RKO (cell line): ENCODE measurements at places on chromosomes 3 and 15.
A peak's percentile ranks its signal among the peaks of the same experiment; 100 is the strongest.

DNA sequence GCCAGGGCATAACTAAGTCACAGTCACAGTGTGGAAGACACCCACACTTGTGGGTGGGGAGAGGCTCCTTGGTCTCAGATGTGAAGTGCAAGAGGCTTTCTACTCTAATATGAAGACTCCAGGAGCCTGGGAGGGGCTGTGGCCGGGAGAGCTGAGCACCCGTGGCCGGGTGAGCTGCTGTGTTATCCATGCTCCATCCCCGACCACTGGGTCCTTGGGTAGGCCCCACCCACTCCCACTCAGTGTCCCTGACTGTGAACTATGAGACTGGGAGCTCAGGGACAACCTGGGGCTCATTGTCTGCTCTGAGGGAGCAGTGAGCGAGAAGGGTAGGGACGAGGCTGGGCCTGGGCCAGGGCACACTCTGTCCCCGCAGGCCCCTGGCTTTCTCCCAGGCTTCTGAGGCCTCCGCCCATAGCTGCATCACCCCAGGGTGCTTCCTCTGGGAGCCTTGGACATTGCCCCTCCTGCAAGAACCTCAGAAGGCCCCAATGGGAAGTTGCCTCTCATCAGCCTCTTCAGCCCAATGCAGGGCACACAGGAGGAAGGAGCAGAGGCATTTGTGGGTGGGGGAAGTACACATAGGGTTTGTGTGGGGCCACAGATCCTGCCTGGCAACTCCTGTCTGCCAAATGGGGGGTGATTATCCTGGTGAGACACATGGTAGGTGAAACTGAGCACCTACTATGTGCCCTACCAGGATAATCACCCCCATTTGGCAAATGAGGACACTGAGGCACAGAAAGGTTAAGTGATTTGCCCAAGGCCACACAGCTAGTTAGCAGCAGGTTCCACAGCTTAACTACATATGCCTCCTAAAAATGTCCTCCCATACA, 2.4 kb downstream of the ANPEP start:
- DNase-seq = no peak

- DNase-seq = peak; percentile 8
Observed at GRCh38 chr3:32934150-32934742, 17.2 kb upstream of the CCR4 start.

DNA sequence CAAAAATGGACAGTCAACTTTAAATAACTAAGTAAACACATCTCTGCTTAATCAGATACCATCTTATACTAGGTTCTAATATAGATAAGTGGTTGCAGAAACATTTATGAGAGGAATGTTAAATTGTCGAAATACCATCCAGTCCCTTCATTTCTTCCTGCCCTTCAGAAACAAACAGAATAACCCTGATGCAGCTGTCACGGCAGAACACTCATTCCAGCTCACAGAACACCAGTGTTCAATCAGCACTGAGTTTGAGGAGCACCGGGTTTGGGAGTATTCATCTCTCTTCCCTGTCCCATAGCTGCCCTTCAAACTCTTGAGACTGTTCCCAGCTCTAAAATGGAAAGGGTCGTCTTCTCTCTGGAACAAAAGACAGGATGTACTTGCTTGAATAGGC, 61.1 kb upstream of the TSEN2 start:
- DNase-seq = no peak

DNA sequence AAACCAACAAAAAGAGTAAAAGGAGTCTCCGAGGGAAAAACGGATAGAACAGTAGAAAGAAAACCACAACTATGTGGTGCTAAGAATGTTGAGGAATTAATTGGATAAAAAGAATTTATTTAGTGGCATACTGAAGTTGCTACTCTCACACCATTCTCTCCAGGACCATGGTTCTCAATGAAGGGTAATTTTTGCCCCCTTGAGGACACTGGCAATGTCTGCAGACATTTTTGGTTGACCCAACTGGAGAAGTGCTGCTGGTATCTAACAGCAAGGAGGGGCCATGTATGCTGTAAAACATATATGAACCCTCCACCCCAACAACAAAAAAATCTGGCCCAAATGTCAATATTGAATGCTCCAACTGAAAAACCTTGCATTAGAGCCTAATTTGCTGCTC, 85.9 kb upstream of the CSPG5 start:
- DNase-seq = peak; percentile 45

- peak; percentile 41 for DNase-seq
Observed at GRCh38 chr3:61194892-61195538, 56.2 kb downstream of the FHIT start.

DNA sequence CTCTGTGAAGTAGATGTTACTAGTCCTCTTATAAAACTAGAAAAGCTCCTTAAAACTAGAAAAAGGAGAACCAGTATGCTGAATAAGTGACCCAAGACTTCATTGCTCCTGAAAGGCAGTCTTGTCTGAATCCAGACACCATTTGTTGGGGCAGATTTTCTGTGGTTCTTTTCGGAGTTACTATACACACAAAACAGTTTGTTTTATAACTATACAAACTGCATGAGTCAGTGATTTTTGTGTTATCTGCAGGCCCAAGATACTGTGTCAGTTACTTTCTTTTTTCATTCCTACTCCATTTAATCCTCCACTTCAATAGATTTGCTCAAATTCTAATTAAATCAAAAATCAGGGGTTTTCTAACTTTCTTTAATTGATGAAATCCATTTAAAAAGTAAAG, 244.6 kb downstream of the ARPP21 start:
- no peak for DNase-seq

- no peak for DNase-seq
Observed at GRCh38 chr15:87144775-87145174, 1065.1 kb downstream of the AGBL1 start.

DNA sequence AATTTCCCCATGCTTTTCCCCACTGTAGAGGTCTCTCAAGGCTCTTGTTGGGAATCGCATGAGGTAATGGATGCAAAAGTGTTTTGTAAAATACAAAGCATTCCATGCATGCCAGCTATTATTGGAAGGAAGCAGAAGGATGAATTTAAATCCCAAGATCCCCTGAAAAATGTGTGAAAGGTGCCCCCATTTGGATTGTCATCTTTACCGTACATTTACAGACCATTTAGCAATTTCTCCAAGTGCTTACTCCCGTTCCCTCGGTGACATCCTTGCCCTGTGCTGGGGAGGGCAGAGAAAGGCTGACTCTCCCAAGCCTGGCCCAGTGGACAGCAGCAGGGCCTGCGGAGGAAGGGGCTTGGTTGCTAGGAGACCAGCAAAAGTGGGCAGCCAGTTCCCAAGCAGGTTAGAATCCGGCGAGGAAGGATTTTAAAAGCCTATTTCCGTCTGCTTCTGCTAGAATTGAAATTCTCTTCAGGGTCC, 31.1 kb upstream of the NEO1 start:
- no peak for DNase-seq

DNA sequence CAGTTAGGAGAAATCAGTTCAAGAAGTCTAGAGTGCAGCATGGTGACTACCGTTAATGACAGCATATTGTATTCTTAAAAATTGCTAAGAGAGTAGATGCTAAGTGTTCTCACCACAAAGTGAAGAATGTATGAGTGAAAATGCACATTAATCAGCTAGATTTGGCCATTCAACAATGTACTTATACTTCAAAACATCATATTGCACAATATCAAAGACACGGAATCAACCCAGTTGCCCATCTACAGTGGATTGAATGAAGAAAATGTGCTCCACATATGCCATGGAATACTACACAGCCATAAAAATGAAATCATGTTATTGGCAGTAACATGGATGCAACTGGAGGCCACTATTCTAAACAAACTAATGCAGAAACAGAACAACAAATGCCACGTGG, 119.9 kb upstream of the NDN start:
- DNase-seq = no peak

DNA sequence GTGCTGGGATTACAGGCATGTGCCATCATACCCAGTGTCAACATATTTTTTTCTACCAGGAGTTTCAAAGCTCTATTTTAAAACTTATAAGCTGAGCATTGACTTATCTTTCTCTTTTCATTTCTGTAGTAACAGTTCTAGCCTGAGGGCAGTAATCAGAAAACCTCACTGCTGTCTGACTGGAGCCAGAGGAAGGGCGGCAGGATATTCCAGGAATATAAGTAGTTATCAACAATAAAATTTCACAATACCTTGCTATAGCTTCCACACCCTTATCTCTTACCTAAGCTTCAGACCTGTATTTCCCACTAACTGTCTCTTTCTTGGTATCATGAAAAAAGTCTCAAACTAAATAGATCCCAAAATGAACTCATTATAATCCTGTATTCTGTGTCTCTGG, 5.1 kb upstream of the NEDD4 start:
- no peak for DNase-seq

- DNase-seq = no peak
Observed at GRCh38 chr15:58842713-58843396, 71.8 kb downstream of the MINDY2 start.

- no peak for DNase-seq
Observed at GRCh38 chr15:55197362-55197705, 593 bp upstream of the RSL24D1 start.

- no peak for DNase-seq
Observed at GRCh38 chr3:46867550-46867898, 4.3 kb upstream of the MYL3 start.

DNA sequence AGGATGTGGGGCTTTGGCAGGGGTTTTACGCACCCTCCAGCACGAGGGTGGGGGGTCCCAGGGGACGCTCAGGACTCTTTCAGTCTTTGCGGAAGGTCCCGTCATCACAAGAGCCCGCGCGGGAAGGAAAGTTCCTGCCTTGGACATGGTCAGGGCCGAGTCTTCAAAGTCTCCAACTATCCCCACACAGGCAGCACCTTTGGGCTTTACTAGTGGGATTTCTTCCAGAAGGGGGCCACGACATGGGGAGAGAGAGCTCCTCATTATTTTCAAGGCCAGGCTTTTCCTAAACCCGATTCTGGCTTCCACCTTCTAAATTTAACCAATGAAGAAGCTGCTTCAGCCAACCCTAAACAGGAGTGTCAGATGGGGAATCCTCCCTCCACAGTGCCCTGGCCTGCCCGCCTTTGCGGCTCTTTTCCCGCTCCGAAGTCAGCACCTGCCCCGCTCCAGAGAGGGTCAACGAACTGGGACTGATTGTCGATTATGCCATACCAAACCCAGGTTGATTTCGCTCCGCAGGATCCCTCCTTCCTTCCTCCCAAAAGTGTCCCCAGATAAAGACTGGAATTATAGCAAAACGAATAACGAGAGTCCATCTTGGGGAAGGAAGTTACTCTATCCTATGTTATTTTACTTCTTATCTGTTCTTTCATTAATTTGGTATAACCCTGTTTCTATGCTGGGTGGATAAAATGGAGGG, 11.0 kb downstream of the SHOX2 start:
- no peak for DNase-seq

DNA sequence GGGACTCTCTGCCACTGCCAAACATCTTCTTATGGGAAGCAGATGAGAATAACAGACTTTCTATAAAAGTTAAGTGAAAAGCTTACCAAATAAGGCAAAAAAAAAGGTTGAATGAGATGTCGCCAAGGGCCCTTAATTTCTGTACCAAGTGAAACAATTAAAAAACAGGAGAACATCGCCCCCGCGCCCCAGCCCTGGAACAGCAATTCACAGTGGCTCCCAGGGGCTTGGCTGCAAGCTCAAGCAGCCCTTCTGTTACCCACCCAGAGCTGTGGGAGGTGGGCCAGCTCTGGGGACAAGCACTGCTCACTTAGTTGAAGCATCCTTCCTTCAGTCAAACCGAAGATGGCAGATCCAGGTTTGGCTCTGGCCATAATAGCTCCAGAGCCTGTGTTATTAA, 208.0 kb downstream of the ERC2 start:
- no peak for DNase-seq

DNA sequence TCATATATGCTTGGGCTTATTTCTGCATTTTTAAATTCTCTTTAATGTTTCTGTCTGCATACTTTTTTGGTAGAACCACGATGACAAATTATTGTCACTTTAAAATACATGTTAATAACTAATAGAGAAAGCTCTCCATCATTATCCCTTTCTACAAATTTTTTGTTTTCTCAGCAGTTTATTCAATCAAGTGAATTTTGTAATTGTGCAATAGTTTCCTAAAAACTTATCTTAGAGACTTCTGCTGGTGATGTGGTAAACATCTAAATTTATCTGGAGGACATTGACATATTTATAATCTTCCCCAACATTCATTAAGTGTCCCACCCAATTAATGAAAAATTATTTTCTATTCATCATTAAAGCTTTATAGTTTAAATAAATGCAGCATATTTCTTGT, 215.3 kb downstream of the MEX3B start:
- no peak for DNase-seq

GRCh38 chr15:31325595-31326155, 960 bp upstream of the KLF13 start:
- no peak for DNase-seq

GRCh38 chr3:176521531-176522175, 675.6 kb downstream of the TBL1XR1 start:
- DNase-seq = no peak

DNA sequence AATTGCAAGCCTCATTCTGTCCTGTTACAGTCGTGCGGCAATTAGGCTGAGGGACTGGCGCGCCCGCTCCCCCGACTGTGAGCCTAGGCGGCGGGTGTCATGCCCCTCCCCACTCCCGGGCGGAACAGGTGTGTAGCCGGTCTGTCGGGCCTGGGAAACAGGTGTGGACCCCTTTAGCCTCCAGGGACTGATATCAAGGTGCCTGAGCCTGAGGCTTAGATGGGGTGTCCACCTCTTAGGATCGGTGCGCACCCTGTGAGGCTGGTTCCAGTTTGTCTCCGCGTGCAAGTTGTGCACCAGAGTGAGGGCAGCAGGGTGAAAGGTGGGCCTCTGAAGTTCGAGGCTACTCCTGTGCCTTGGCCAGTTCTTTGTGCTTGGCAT, 686 bp downstream of the VPS8 start:
- DNase-seq = no peak

DNA sequence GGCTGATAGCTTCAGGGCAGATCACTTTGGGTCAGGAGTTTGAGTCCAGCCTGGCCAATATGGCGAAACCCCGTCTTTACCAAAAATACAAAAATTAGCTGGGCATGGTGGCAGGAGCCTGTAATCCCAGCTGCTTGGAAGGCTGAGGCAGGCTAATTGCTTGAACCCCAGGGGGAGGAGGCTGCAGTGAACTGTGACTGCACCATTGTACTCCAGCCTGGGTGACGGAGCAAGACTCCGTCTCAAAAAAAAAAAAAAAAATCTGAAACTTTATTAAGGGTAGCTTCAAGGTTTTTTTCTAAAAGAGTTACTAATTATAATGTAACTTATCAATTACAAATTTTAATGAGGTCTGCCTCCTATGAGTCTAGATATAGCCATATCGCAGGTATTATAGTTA, 5.1 kb downstream of the NECTIN3 start:
- DNase-seq = no peak

DNA sequence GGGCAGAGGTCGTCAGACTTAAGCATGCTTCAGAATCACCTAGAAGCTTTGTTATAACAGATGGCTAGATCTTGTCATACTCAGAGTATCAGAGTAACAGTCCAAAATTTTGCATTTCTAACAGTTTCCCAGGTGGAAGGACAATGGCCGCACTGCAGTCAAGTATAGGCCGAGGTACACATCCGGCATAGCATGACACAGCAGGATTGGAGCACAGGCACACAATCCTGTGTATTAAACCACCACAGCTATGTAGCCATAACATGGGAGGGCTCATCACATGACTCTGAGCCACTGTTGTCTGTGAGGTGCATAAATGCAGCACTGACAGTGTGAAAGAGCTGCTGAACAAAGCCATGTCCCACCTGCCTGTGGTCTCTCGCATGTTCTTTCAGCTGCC, 85.7 kb upstream of the RNF7 start:
- no peak for DNase-seq
